Stimulated activated CD8-positive, alpha-beta memory T cell treated with anti-CD3 and anti-CD28 coated beads, Interleukin-15, amount 100 ng/mL, for 4 hours (primary cell): ENCODE measurements at places on chromosomes 1 and 21.

GRCh38 chr1:66271904-66272254, 262.1 kb upstream of the SGIP1 start:
- no peak for DNase-seq

DNA sequence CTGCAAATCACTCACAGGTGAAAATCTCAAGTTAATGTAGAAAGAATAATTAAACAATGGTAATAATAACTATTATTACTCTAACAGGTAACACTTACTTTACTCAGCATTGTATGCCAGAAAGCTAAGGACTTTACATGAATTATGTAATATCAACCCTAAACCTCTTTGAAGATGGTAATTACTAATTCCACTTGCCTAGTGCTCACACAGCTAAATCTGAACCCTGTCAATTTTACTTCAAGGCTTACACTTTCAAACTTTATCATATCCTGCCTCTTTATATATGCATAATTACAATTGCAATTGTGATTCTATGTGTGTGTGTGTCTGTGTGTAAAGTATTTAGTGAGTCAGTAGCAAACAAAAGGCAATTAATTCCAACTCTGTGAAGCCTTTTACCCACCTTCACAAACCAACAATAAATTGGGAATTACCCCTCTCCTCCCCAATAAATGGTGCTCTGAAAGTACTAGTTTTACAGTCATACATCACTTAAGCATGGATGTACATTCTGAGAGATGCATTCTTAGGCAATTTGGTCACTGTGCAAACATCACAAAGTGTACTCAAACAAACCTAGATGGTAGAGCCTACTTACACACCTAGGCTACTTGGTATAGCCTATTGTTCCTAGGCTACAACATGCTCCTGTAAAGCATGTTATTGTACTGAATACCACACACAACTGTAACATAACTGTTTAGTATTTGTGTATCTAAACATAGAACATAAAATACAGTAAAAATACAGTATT, 5.9 kb downstream of the ZNF644 start:
- no peak for DNase-seq

DNA sequence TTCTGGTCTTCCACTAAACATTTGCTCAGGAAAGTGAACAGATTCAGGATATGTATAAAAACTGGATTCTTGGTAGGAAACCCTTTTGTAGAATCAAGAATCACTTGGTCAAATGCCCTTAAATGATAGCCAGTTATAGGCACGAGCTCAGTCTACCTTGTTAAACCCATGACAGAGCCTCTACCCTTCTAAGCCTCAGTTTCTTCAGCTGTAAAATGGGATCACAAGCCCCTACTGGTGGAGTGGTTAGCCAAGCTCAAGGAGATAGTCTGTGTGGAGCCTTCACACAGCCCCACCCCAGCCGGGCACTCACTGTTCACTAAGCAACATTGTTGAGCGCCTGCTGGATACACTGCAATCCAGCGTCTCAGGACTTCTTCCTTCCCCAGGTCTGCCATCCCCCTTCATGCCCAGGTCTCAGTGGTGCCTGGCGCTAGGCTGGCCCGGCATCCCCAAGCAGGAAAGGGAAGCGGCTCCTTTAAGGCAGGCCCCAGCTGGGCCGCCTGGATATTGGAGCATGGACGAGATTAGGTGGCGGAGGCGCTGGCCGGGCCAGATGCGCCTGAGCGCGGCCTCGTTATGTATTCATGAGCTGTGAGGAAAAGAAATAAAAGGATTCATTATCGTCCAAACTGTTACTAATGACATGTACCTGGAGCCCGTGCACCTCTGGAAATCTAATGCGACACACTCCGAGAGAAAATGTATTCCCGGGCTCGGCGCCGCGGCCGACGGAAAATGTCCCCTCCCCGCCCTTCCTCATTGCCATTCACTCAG, 75.6 kb downstream of the TAS1R2 start:
- no peak for DNase-seq

DNA sequence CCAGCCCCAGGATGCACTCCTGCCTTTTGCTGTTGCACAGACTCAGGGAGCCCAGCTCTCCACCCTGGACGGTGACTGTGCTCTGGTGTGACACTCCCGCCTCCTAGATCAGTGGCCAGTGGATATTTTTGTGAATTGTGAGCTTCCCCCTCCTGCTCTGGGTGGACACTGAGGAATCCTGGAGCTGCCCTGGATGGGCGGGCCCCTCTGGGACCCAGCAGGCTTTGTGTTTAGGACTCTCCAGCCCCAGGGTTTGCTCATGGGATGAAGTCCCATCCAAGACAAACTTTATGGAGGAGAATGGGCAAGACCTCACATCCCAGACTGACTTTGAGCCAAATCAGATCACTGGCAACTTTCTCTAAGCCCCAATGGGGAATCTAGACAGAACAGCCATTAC, 16.1 kb downstream of the SLC6A9 start:
- DNase-seq: no peak

DNA sequence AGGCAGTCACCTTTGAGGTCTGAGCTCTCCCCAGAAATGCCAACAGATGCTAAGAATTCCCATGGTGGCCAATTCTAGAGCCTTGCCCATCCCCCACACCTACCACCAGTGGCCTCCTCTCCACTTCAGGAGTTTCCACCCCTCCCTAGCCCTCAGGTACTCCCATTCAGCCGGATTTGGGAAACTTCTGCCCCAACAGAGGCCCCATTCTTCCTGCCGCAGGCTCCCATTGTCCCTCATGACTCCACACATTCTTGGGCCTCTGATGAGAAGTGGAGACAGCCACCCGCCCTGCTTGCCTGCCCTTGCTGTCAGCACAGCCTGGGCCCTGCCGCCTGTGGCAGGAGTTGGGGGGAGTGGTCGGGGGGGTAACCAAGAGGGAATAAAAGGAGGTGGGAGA, 4.6 kb downstream of the BLACAT1 start:
- no peak for DNase-seq

GRCh38 chr1:34162852-34163766, 1.9 kb downstream of the CSMD2 start:
- DNase-seq: no peak

- no peak for DNase-seq
These were observed 172.0 kb downstream of the FGGY start for GRCh38 chr1:59468828-59469428.

GRCh38 chr21:29873908-29874307, 65.9 kb downstream of the GRIK1 start:
- DNase-seq: no peak

DNA sequence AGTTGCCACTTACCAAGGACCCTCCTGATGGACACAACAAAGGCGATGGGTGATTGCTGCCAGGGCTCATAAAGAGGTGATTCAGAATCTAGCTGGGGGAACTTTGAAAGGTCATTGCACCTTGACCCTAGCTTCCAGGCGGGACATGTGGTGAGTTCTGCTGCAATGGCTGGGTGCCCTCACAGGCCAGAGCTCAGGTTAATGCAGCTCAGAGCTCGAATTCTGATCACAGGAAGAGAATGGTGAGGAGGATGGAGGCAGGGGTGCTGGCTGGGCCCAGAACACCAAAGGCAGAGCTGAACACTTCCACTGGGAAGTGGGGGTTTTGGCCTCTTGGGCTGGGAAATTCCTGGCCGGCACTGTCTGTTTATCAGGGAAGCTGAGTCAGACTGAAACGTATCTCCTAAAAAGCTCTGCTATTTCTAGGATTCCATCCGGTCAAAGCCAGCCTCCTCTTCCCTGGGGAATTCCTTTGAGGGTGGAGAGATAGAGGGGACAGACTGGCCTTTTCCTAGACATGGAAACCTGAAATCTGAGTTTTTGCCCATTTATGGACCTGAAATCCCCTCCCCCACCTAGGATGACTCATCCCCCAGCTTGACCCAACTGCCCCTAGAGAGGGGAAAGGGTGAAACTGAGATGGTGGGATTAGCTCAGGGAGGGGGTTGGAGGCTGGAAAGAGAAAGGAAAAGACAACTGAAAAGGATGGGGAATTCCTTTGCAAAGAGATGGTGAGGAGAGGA, 27.2 kb downstream of the NUAK2 start:
- no peak for DNase-seq

GRCh38 chr1:47424336-47424982, 8.4 kb downstream of the FOXE3 start:
- DNase-seq: no peak

- no peak for DNase-seq
These were observed 32.9 kb upstream of the COL6A1 start for GRCh38 chr21:45948576-45949141.

DNA sequence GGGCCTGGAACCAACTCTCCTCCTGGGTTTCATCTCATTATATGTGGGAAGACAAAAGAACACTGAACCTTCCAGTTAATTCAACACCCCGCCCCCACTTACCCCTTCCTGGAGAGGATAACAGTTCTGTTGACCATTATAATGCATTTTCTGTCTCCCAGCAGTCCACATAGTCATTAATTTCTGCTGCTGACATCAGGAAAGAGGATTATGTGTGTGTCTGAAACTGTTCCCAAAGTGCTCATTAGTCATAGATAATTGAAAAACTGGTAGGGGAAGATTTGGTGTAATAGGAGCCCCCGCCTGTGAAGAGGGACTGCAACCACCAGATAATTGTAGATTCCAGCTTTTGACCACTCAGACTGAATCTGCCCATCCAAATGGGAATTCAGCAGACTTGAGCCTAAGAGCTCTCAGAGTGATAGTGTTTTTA, 208.7 kb downstream of the FGGY start:
- no peak for DNase-seq

GRCh38 chr1:212118167-212118871, 82.8 kb downstream of the DTL start:
- no peak for DNase-seq

GRCh38 chr21:21268061-21268471, 269.9 kb downstream of the NCAM2 start:
- no peak for DNase-seq

- DNase-seq: no peak
These were observed 42.8 kb downstream of the MYSM1 start for GRCh38 chr1:58657082-58657481.

DNA sequence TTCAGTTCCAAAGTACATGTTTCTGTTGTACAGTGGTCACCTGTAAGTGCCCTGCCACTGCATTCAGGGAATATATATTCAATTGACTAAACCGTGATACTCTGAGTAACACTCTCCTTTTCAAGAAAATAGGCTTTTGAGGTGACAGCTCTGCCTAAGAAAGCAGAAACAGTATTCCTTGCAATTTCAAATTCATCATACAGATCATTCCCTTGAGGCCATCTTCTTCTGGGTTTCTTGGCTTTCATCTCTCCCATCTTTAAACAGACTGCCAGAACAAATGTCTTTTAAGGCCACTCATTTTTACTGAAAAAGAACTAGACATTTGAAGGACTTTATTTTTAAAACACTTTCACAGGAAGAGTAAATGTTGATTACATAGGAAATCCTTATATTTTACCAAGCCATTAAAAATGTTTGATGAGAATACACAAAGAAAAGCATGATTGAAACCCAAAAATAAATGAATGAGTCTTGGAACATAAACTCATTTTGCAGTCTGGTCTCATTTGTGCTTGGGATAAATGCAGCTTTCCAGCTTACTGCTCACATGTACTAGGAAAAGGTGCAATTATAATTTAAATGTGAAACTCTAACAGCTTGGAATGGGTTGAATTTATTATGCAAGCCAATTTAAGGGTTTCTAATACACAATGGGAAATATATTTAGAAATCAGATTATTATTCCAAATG, 34.7 kb downstream of the PLPPR5 start:
- DNase-seq: no peak

GRCh38 chr1:54665852-54666251, 24.3 kb downstream of the MROH7 start:
- DNase-seq: no peak

- no peak for DNase-seq
These were observed 190.0 kb upstream of the EDN2 start for GRCh38 chr1:41674522-41674921.

DNA sequence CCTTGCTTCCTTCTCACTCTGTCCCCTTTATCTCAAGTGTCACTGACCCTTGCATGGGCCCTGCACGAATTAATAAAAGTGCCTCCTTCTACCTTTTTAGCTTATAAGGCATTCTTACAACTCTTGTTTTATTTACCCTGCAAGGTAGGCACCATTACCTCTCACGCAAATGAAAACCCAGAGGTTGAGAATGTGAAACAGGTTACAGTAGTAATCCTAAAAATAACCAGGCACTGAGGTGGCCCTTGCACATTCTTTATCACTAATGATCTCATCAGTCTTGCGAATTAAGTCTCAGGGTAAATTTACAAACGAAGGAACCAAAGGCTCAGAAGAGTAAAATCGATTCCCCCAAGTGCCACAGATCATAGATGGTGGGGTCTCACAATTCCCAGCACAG, 3.7 kb downstream of the GLIS1 start:
- no peak for DNase-seq

GRCh38 chr1:1895456-1896336, 4.8 kb upstream of the GNB1 start:
- no peak for DNase-seq

DNA sequence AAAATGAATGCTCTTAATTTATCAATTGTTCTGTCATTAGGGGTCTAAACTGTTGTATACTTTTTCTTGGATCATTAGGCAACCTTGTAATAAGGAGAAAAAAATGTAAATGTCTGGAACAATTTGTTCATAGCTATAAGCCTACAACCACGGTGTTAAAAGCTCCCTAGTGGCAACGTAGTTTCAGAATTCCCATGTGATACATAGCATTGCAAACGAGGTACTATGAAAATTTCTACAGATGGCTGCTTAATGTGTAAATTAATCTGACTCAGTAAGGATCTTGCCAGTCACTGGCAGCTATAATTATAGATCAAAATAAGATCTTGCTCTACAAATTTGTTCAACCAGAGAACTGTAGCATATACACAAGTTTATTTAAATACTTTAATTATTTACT, 304.1 kb upstream of the ADGRL4 start:
- DNase-seq: no peak

GRCh38 chr1:175130649-175131045, 61.9 kb downstream of the KIAA0040 start:
- DNase-seq: no peak

DNA sequence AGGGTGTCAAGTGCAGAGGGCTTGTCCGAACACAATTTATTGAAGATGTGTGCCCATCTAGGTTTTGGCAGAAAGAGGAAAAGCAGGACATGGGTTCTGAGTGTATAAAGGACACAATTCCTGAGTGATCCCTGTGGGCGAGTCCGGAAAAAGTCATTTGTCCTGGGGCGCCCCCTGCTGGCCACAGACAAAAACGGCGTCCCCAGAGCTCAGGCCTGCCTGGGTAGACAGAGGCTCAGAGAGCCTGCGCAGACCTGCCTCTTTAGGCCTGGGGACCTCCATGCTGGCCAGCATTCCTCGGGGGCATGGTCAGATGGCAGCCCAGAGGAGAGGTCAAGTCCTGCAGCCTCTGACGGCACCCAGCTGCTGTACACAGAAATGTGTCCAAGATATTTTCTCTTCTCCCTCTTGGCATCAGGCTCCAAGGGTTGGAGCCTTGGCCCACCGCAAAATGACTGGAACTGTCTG, 65.5 kb upstream of the LRP8 start:
- DNase-seq: peak; percentile 39

GRCh38 chr1:153456396-153456795, 4.1 kb downstream of the S100A7 start:
- no peak for DNase-seq

- no peak for DNase-seq
These were observed 1.8 kb downstream of the CAP1 start for GRCh38 chr1:40042341-40042740.
